GM13977 (cell line): ENCODE measurements at places on chromosomes 11 and 22.

GRCh38 chr11:21415606-21416005 is 746.2 kb downstream of the NELL1 start:
- no peak for DNase-seq

DNA sequence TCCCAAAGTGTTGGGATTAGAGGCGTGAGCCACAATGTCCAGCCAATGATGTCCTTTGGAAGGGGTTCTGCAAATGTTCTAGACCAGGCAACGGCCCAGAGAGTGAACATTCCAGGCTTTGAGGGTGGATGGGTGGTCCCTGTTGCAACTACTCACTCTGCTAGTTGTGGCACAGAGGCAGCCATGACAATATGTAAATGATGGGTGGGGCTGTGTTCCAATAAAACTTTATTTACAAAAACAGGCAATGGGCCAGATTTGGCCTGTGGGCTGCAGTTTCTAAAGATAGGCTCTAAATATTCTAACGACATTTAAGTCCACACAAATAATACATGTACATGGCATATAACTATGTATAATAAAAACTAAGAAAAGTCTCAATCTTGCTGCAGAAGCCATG is 276.3 kb downstream of the CTTN start:
- no peak for DNase-seq

DNA sequence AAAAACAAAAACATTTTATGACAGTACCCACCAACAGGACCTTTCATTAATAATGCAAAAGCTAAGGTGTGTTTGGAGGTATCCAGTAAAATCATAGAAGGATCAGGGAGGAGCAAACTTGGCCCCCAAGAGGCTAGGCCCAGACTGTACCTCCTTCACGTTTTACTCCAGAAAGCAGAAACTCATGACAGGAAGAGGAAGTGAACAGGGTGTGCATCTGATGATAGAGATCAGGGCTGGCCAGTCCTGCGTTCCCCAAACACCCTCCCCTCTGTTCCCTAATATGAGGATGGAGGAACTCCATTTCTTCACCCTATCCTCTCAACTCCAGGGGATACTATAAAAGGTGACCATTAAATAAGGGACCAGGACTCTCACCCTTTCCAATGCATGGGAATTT is 10.2 kb upstream of the MS4A12 start:
- DNase-seq = no peak

DNA sequence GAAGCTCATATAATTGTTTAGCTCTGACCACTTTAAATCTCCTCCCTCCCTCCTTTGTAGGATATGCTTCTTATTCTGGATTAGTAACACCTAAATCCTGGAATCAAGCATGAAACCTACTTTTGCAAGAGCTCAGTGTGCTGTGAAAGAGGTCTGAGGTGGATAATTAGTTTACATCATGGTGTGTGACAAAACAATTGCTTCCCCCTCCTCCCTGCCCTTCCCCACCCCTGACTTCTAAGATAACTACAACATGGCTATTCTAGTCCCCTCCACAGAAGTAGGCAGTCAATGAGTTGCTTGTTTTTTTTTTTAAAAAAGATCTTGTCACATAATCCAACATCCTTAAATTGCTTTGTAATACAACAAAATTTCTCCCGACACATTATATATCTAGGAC is 314.0 kb downstream of the CADM1 start:
- no peak for DNase-seq

DNA sequence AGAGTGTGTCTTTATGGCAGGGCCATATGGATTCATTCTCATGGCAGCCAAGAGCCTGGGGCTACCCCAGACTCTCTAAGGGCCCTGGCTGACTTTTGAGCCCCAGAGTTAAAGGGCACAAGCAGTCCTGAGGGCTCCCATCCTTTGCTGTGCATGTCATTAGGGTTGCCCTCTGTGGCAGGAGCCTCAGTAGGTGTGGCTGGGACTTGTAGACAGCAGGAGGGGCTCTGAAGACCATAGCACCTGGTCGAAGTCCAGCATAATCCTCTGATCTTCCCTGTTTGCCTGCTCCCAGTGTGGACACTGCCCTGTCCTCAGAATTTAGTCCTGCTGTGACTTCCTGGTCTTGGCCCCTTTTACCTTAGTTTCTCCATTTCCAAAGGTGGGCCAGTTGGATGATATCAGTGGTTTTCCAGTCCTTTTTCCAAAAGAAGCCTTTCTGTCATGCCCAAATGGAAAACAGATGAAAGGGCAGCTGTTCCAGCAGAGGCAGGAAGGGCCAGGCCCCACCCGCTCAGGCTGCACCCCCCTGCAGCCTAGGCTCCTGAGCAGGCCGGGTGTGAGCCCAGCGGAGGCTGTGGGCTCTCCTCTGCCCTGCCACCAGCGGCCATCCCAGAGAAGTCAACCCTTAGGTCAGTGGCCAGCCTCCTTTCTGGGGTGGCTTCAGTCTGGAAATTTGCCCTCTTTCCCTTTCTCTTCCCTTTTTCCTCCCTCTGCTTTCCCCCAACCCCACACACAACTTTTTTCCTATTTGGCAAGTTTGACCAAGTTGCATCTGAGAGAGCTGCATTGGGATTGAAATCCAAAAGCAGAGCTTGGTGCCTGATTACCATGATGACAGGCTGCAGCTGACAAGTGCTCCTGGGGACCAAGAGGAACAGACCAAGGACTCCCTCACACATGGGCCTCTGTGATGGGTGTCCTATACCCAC is 32.8 kb upstream of the SUSD2 start:
- DNase-seq = no peak

- DNase-seq = no peak
These were observed 247.5 kb downstream of the GRIK4 start for GRCh38 chr11:120759046-120759445.

GRCh38 chr11:40376331-40376730 is 1083.1 kb downstream of the LRRC4C start:
- no peak for DNase-seq

DNA sequence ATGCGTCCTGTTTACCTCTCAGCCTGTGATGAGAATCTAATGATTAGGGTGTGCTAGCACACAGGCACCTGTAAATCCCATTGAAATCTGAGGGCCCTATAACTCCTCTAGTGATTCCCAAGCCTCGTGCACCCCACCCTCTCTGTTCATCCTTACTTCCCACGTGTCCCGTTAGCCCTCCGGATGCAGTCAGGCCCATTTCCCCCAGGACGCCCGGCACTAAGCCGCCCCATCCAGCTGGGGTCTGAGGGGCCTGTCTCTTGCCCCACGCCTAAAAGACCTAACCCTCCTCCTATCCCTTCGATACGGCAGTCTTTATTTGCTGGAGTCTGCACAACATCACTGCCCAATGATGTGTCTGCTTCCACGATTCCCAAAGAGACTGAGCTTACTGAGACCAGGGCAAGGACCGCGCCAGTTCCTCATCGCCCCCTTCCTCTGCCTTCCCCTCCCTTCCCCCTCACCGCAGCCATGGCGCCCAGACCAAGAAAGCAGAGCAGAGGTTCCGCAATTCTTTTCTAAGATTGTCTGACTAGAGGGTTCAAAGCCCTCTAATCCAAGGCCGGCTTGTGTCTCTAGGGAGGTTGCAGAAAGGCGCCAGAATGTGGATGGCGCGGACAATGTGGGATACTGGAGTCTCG is 1.1 kb upstream of the FADS2 start:
- peak; percentile 52 for DNase-seq
